ENCODE measurements at places on chromosomes 5 and 9. TPM values are rescaled to one million over a fixed set of nuclear protein-coding genes. Genes with fewer than 3 reads are reported as not detected.

Gene PTPN3
- 5.8 TPM for total RNA-seq

DNA sequence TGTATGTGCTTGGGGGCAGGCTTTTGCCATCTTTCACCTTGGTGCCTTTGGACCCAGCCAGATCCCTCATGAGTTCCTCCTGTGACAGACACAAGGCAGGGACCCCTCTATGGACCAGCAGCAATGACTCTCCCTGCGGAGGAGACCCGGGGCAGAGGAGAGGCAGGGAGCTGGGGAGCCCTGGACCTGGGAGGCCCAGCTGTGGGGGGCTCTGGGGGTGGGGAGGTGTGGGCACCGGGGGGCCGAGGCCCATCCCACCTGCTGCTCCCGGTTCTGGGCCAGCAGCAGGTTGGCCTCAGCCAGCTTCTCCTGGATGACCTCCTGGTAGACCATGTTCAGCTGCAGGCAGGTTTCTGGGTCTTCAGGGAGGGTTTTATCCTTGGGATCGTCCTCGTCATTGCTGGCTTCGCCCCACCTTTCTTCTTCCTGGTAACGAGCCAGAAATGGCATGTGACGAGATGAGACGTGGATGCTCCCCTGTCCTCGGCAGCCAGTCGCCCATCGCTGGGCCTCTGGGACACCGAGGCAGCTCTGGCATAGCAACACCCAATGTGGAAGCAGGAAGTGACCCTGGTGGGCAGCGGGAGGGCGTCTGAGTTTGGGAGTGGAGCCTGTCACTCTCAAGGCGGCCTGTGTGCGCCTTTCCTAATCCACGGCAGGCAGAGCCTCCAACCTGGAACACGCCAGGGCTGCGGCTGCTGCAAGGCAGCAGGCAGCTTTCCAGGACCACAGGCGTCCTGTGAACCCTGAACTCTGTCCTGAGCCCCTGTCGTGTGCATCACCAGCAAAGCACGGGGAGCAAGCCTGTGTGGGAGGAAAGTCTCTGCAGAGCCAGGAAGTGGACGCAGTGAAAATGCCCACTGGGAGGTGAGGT lies 4.4 kb downstream of the SNAPC4 start:
- DNase-seq: peak; percentile 28

DNA sequence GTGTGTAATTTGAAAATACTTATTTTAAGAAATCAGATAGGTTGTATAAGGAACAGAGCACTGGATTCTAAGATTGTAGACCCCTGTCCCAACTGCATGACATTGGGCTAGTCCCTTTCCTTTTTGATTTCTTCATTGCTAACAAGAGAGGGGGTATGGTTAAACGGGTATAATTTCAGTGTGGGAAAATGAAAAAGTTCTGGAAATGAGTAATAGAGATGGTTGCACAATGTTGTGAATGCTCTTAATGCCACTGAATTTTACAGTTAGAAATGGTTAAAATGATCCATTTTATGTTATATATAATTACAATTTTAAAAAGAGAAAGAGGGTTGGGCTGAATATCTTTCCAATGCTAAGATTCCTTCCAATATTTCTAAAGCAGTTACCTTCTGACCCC lies 103.3 kb upstream of the LHFPL2 start:
- no peak for DNase-seq

DNA sequence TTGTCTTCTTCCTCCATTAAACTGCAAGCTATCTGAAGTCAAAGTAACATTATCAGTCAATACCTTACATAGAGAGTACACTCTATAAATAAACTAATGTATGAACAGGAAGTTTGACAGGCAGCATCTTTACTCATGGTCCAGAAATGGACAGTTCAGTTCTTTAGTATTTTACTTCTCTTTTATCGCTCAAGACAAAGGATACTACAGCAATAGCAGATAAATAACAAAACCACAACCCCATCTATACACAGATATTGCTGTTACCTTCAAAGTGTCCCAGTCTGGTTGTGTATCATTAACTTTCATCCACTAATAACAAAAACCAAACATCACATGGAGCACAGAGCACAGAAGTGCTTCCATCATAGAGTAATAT lies 46.4 kb downstream of the SEMA5A start:
- no peak for DNase-seq

- no peak for DNase-seq
Measured at GRCh38 chr9:87663556-87663955, 62.4 kb upstream of the CTSL start.

GRCh38 chr9:6692433-6692832 lies 46.9 kb upstream of the GLDC start:
- no peak for DNase-seq

DNA sequence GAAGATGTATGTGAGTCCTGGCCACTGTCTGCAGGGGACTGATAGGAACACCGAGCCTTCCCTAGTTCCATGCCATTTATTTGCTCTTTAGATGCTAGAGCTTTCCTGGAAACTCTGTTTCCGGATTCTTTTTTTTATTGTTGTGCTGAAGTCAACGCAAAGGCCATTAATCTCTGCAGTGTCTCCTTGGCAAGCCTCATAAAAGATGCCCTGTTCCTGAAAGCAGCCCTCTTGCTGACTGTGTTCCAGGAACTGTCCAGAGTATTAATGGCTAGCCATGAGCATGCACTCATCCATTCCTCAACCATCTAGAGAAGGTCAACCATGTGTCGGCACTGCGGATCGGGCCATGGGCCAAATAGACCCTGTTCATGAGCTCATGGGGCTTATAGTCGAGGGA lies 42.9 kb upstream of the SMAD5 start:
- no peak for DNase-seq

GRCh38 chr5:103435136-103435889 lies 127.3 kb downstream of the NUDT12 start:
- no peak for DNase-seq

Data from right cardiac atrium (tissue), 5 donors.